ENCODE measurements at places on chromosomes 3 and 15.

- DNase-seq = no peak
Measured at GRCh38 chr3:72223116-72223515, 438.2 kb upstream of the PROK2 start.

- peak; percentile 81 for DNase-seq
Measured at GRCh38 chr15:88894348-88894818, 961 bp downstream of the HAPLN3 start.

DNA sequence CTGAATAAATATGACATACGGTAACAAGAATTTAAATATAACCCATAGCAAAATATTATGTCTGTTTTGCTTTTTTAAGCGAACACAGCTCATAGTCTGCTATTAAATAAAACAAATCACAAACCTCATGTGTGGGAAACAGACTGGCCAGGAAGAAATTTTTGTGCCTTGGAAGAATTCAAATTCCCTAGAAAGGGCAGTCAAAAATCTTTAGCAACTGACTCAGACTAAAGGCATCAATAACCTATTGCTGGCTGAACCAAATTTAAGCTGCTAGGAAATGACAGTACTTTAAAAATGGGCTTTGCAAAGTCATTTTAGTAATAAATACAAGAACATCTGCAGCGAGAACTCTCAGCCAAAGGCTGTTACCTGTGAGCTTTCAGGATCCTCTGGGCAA lies 151.4 kb downstream of the PLD1 start:
- DNase-seq = no peak

- no peak for DNase-seq
Measured at GRCh38 chr3:46422617-46423016, 15.6 kb downstream of the CCRL2 start.

DNA sequence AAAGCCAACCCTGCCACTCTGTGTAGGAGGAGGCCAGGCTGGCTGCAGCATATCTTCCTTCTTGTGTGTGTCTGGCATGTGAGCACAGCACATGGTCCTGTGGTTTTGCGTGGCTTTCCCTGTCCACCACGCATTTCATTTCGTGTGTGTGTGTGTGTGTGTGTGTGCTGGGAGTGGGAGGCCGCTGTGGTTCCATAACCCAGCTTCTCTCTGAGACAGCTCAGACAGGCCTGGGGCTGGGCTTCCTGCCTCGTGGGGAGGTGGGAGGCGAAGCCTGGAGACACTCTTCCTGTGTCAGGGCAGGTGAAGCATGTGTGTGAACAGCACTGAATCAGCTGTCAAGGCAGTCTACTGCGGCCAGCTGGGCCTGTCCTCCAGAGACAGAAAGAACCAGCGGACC lies 16.0 kb upstream of the MRPS22 start:
- DNase-seq = no peak

GRCh38 chr15:34613301-34613700 lies 29.9 kb upstream of the GOLGA8B start:
- no peak for DNase-seq

- DNase-seq = no peak
Measured at GRCh38 chr3:10090179-10090578, 17.9 kb downstream of the FANCD2OS start.

GRCh38 chr15:75214293-75215096 lies 12.8 kb downstream of the C15orf39 start:
- DNase-seq = no peak

DNA sequence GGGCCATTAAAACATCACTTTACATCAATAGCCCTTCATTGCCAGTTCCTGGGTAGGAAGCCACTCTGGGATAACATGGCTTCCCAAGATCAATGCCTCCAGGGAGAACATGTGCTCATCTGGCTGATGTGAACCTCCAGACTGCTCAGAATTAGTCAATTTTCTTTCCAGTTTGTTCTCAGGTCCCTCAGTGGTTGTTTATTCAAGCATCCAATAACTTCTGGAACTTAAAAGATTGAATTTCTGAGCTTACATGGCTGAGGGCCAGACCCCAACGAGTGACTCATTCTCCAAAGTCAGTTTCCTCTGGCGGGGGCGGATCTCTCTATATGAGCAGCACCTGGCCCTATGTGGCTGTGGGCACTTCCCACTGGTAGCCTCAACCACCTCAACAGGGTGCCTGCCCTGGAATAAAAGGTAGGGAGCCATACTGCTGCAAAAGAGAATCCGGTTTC lies 34.0 kb downstream of the LYZL4 start:
- DNase-seq = no peak

- DNase-seq = no peak
Measured at GRCh38 chr15:96102631-96103030, 227.9 kb upstream of the NR2F2 start.

Measured in stimulated activated CD8-positive, alpha-beta memory T cell treated with anti-CD3 and anti-CD28 coated beads, Interleukin-7, amount 100 ng/mL, for 1 hour (primary cell).